ENCODE measurements at places on chromosomes 6 and 20.

DNA sequence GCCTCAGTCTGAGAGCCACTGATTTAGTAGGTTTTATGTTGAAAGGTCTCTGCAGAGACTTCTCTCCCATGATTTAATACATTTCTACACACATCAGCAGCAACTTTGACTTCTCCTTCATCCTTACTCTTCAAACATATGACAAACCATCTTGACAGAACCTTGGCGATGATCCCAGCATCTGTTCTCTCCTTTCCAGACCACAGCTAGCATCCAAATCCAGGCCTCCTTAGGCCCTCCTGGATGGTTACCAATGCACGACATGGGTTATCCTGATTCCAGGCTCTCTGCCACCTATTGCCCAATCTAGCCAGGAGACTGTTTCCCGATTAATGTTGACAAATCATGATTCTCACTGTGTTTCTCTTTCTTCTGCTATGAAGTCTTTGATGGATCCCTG is 16.8 kb downstream of the LAMA4 start:
- DNase-seq: no peak

GRCh38 chr20:49982346-49983122 is at the start of gene SNAI1:
Gene SNAI1, plus strand, starts transcription at chr20:49982980. Its CDS starts 80 bp downstream, at chr20:49983060.
- peak; percentile 71 for DNase-seq

- no peak for DNase-seq
Measured at GRCh38 chr6:126170978-126171382, 168.9 kb upstream of the CENPW start.

GRCh38 chr20:62797671-62798532 is 1.6 kb downstream of the MRGBP start:
- DNase-seq: no peak

GRCh38 chr6:159829526-159829925 is 29.4 kb downstream of the PNLDC1 start:
- DNase-seq: no peak

DNA sequence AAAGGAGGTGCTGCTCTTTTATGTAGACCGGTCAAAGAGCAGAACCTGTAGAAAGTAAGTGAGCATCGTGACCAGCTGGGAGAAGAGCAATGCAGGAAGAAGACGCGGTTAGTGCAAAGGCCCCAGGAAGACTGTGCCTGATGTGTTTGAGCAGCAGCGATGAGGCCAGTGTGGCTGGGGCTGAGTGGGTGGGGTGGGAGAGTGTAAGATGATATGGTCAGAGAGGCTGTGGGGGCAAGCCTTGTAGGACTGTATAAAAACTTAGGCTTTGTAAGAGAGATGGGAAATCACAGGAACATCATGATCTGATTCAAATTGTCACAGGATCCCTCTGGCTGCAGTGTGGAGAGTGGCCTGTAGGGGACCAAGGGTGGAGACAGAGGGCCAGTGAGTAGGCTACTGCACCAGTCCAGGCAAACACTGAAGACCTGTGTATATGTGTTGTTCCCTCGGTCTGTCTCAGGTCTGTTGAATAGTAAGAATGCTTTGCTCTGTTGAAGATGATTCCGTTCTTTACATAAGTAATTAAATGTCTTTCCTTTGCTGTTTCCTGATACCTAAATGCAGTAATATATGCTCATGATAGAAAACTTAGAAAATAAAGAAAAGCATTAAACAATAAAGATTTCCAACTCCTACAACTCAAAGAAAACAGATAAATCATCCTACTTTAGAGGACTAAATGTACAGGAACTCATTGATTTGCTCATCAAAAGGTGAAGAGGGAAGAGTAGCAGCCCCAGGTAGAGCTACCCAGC is 23.6 kb upstream of the WFDC2 start:
- DNase-seq: no peak

- no peak for DNase-seq
Measured at GRCh38 chr6:161365633-161366032, 91.8 kb upstream of the AGPAT4 start.

- no peak for DNase-seq
Measured at GRCh38 chr20:25022680-25023079, 30.1 kb upstream of the APMAP start.

DNA sequence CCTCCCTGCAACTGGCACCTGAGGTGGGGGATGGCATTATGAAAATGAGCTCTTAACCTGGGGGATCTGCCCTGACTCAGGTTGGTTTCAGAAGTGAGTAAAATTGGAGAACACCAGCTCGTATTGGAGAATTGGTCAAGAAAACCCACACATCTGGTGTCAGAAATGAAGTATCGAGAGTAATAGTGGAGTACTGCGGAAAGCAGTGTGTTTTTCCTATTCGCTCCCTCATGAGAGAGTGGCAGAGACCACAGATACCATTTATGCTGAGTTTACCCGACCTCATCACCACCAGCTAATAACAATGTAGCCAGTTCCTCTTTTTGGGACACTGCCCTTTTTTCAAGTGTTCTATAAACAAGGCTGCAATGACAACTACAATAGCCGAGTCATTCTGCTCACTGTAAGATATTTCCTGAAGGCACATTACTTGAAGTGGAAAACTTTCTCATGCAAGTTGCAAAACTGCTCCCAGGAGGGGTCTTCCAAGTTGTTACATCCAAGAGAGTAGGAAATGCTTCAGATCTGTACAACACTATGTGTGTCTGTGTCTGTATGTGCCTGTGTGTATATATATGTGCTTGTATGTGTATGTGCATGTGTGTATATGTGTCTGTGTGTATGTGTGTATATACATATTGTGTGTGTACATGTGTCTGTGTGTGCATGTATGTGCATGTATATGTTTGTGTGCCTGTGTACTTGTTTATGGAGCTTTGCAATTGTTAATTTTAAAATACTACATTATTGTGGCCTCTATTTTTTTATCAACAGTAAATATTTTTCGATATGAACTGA is 106.0 kb upstream of the CST7 start:
- DNase-seq: no peak

DNA sequence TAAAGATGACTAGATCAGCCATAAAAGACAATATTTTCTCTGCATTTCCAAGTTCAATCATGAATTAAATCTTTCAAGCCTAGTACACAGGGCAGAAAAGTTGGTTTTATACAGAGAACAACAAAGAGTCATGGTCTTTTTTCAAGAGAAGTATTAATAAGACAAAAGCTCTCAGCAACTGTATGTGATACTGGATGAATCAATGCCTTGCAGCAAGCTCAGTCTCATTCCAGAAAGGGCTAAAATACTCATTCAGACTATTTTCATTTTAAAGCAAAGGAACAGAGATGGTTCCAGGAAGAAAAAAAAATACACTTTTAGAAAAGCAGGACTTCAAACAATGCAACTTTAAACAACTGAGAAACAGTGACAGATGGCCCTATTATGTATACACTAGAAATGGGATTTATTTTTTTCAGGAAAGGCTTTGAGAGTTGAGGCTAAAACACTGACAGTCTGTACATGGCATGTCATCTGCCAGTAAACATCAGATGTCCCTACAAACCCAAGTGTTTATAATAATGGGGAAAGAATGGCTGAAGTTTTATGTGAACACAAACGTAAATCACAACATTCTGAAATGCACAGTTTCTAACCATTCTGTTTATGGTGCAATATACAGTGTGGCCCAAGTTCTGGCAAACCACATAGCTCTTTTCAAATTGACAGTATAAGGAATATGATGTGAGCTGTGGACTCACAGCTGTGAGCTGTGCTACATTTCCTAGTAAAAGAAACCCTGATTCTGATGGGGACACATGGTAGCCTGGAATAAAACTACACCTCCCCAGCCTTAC is 114.3 kb upstream of the DST start:
- no peak for DNase-seq

- no peak for DNase-seq
Measured at GRCh38 chr20:47847884-47848485, 62.7 kb upstream of the SULF2 start.

DNA sequence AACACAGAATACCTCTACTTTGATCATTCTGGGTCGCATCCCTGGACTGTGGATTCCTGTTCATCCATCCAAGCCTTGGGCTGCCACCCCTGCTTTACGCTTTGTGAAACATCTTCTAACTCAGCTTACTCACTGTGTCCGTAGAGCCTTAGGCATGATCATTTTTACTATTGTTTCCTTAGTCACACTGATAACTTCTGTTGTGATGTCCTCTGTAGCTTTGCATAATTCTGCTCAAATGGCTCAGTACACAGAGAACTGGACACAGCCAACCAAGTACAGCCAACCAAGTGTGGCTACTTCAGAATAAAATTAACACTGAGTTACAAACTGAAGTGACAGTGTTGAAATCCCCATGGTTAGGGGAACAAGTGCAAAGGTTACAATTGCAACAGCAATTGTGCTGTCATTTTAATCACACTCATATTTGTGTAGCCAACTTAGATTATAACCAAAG is 8.6 kb upstream of the FKBP1A start:
- no peak for DNase-seq

DNA sequence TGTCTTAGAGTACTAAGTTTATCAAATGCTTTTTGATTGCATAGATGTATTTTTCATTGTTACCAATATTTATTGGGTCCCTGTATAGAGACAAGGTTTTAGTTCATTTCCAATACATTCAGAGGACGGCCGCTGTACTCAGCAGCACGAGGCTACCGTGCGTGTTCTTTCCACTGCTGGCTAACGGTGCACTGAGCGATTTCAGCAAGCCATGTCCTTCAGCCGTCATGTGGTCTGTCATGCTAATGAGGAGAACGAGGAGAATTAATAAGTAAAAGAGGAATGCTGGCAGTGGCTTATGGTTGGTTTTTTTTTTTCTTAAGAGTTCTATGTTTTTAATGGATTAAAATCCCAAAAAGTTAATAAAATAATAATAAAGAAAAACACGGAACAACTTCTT is 253.6 kb downstream of the ARID1B start:
- DNase-seq: no peak

DNA sequence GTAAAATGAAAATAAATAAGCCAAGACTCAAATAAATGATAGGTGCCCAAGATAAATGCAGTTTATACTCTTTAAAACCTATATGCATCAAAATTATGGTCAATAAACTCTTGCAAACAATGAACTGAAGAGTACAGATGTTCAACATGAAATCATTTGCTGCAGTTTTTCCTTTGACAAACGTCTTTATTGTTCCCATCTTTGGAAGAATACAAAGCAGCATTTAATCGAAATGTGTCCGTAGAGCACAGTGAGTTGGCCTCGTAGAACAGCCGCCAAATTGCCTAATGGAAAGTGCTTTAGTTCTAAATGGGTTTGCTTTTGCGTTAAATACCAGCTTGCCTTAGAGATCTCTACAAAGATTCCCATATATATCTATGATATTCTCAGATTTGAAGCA is 447.4 kb downstream of the PKHD1 start:
- DNase-seq: no peak

DNA sequence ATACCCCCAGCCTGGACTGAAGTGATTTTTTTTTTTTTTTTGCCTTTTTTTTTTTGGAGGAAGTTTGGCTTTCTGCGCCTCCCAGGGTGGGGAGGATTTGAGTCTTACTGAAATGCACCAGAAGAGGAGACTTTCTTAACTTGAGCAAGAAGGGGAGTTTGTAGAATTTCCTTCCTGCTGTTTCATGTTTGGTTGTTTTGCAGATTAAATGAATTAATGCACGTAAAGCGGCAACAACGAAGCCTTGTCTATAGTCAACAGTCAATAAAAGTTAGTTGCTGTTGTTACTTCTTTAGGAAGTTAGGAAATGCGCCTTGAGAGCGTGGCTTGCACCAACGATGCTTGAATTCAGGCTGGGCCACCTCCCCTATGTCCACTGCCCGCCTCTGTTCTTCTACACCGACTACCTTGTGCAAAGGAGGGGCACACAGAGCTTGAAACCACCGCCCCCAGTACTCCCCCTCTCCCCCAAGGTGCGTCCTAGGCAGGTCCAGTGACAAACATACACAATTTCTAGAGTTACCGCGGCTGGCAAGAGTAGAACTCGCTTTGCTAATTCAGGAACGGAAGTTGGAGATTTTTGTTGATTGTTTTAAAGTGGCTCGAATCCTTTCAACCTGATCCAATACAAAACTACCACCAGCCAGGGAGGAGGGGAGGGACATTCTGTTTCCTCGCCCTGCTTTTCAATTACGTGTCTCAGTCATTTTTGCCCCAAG is 830 bp upstream of the CYP24A1 start:
- no peak for DNase-seq

DNA sequence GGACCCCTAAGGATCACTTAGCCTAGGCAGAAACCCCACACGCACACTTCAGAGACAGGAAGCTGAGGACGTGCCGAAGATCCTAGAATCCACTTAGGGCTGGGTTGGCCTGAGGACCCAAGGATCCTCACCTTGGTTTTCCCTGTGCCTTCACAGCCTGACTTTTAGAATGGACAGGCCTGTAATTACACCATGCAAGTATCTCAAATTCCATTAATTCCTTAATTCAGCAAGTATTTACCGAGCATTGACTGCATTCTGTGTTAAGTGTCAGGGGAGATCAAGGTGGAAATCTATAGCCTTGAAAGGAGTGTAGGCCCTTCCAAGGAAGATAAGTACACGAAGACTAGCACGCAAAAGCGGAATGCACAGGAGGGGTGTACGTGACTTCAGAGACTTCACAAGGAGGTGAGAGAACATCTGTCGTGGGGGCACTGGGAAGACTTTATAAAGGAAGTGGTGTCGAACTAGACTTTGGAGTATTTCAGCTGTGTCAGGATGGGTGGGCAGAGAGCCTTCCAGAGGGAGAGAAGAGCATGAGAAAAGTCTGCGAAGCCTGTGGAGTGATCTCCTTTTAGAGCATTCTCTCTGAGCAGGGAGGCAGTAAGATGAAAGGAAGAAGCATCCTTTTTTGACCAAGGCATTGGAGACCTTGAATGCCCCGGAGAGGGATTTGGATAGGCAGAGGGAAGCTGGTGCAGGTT is 4.0 kb downstream of the DSP start:
- no peak for DNase-seq

DNA sequence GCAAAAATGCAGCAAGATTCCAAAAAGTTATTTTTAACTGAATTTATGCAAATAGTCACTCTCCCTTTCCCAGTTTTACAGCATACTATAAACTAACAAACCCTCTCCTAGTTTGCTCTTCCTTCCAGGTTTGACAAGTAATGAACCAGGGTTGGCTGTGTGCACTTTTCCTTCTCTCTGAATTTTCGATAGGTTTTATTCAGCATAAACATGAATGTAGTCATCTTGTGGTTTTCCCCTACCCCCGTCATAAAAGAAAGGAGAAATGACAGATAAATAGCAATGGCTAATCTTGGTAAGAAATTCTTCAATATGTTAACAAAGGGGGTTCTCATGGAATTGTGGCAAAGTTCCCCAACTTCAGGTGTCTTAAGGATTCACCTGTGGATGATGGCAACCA is 26.3 kb downstream of the PRDM1 start:
- DNase-seq: no peak

DNA sequence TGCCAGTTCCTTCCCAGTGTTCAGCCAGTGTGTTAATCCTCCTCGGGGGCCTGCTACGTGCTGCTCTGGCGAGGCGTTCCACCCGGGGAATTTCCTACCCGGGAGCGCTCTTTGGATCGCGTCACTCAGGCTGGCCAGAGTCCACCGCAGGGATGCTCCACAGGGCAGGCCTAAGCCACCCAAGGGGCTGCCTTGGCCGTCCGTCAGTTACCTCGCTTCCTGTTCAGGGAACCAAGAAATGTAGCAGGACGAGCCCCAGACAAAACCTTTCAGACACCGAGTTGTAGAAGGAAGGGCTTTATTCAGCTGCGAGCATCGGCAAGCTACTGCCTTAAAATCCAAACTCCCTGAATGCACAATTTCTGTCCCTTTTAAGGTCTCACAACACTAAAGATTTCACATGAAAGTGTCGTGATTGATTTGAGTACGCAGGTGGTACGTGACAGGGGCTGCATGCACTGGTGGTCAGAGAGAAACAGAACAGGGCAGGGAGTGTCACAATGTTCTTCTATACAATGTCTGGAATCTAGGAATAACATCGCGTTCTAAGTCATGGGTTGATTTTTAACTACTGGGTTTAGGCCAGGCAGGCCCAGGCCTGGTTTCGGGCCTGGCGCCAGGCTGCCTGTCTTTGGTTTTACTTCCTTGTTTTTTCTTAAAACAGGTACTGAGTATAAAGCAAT is 15.7 kb upstream of the POU5F1 start:
- DNase-seq: no peak

All from right renal pelvis (tissue), 4 donors.